ENCODE measurements at places on chromosomes 1 and 21.
A peak's percentile ranks its signal among the peaks of the same experiment; 100 is the strongest.

- DNase-seq = peak; percentile 65
These were observed 114.7 kb upstream of the IRF2BP2 start for GRCh38 chr1:234724516-234725176.

DNA sequence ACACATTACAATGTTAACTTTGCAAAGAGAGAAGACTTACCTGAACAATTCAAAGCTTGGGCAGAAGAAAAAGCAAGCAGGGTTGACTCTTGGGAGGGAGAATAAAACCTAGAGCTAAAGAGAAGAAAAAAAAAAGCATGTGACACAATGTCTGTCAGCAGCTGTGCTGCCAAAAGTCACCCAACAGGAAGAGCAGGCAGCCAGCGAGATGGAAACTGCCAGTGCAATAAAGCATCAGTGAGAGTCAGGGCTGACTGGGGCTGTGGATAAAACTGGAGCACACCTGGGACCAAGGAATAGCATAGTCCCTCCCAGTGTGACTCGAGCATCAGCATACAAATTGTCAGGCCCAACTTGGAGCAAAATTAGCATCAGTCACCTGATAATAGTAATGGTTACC lies 65.0 kb upstream of the SLC22A15 start:
- DNase-seq = no peak

DNA sequence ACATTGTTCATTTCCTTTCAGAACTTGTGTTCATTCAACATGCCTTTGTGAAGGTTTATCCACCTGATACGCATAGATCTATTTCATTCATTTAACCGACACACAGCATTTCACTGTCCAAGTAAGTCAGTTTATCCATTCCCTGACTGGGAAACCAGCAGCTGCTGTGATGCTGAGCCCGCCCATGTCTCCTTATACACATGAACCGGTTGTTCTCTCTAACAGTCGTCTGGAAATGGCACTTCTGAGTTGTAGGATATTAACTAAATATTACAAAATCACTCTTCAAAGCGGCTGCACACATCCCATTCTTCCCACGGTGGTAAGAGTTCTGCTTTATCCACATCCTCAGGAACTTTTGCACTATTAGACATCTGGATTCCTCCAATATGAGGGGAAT lies 71.1 kb downstream of the NPHP4 start:
- no peak for DNase-seq

GRCh38 chr21:43928222-43929125 lies 63.5 kb downstream of the AGPAT3 start:
- DNase-seq = no peak

- no peak for DNase-seq
These were observed 205.8 kb upstream of the LYPLAL1 start for GRCh38 chr1:218967836-218968235.

All from NCI-H1105 treated with DMSO at 0.1 percent for 48 hours (cell line).